ENCODE measurements at places on chromosomes 13 and 19.

GRCh38 chr13:107964395-107964794 lies 250.9 kb downstream of the LIG4 start:
- no peak for DNase-seq

DNA sequence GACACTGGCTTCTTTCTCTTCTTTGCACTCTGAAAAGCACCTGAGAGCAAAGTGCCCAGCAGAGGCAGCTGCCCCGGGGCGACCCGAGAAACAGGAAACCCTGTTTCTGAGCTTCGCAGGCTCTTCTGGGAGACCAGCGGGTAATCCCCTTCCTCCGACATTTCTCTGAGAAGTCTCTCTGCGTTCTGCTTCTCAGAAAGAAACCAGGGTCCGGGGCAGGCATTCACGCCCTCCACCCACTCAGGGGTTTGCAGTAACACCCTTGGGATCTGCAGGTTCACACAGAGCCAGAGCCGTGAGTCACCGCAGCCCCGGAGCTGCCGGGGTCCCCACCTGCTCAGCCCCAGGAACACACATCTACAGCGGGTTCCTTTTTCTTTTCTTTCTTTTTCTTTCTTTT lies 86.0 kb downstream of the GADD45B start:
- DNase-seq = no peak

DNA sequence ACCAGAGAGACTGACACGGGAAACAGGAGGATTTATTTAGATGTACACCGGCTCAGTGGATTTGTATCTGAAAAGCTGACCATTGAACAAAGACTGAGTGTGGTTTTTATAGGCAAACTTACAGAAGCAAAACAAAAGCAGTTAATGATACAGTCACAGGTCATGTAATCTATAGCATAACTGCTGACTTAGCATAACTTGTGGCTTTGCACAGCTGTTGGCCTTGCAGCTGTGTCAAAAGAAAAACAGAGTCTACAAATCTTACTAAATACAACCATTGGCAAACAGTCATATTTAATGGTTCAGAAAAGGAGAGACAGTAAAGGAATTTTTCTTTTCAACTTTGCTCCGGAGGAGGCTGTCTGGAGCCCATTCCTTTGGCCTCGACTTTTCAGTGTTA lies 2.3 kb upstream of the ILF3 start:
- DNase-seq = no peak

- DNase-seq = no peak
These were observed 3.8 kb upstream of the ALOX5AP start for GRCh38 chr13:30731361-30732045.

GRCh38 chr13:73368608-73369007 lies 309.8 kb downstream of the KLF5 start:
- DNase-seq = no peak
